NCI-H146 (cell line): ENCODE measurements at places on chromosomes 6 and 20.

GRCh38 chr6:11381801-11382513, 149.5 kb upstream of the NEDD9 start:
- DNase-seq, result no peak

GRCh38 chr6:37807656-37808055, 11.9 kb upstream of the ZFAND3 start:
- peak; percentile 14 for DNase-seq

DNA sequence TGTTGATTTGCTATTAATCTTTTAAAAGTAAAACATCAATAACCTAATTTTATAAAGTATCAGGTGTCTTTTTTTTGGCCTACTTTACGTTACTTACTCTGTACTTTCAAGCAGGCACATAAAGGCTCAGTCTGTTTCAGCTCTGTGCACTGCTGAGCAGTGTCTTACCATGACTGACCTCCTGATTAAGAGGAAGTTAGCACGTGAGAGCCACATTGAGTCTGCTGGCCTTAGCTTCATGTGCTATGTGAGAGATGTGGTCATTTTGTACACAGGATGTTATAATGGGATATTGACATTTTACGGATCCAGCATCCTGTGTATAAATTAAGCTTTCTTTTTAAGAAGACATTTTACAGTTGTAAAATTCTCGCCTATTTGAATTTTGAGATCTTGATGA, 31.9 kb downstream of the ARID1B start:
- DNase-seq, result peak; percentile 24

DNA sequence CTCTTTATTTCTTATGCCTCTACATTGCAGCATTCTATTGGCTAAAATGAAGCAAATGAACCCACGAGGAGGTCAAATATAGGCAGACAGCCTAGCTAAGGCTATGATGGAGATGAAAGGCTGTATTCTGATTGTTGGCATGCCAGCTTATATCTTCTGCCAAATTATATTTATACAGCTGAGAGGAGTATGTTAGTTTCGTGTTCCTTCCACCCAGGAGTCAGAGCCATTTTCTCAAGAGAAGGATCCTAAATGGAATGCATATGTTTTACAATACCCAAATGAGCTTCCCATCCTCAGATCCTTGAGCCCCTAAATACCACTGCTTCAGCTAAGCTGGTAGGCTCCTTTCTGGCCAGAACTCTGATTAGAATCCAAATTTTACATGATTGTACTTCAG, 178.4 kb upstream of the HDDC2 start:
- no peak for DNase-seq

DNA sequence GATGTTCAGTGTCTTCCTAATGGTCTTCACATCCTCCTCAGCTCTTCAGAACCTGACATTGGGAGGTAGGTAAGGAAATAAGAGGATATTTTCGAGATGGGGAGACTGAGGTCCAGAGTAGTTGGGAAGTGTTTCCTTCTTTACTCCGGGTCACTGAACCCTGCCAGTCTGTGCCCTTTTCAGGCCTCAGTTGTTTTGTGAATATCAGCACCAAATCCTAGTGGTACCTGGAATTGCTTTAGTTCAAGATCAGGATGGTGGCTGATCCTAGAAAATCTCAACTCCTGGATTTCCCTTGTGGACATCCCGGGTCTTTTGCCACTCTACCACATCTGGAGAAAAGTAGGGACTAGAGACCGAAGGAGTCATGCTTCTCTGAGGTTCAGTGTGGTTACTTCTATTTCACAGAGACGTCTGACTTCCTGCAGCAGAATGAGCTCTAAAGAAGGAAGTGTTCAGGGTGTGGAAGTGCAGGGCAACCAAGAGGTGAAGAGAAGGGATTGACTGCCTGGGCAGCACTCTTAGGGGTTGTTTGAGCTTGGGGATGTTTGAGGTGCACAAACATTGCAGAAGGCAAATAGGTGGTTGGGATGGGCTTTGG, 995 bp downstream of the STK4 start:
- DNase-seq, result no peak

DNA sequence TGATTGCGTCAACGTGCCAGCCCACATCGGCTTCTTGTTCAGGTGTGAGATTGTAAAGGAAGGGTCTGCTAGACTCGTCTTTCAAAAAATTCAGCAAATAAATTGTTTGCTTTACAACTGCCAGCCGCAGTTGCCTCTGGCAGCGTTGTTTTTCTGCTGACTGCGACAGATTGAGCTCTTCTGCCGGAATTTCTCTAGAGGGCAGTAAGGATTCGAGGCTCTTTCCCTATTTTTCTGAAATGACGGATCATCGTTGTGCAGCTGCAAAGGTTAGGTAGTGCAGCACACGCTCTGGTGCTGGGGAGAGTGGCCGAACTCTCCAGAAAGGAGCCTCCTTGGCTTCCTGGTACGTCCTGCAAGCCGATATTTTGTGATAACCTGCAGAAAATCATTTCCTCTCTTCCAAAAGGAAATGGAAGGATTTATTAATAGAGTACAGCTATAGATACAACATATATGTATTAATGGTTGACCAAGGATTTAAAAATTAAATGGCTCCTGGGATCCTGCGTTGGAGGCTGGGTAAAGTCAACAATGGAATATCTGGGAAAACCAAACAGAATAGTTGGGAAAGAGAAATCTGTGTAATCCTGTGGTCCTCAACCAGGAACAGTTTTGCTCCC, 121.9 kb upstream of the ZFP64 start:
- DNase-seq, result peak; percentile 22

DNA sequence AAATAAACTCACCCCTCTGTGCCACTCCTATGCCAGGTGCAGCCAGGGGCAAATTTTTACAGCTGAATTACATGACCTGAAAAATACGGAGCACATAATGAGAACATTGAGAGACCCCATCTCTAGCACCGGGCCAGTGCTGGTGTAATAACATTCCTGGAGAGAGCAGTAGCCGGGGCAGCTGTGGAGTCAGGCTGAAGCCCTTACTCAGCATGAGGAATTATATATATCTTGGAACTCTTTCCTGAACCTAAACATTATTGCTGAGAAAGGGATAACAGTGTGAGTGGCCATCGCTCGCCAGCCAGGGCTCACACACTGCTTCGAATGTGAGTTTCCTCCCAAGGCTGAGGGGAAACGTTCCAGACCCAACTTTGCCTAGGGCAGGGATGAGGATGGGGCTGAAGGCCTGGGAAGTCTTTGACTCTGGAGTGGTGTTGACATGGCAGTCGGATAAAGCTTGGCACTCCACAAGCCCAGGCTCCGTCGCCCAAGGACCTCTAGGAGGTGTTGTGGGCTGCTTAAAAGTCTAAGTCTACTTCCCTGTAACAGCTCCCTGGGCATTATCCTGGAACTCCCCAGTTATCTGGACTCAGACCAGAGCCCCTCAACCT, 269.8 kb downstream of the CDC5L start:
- no peak for DNase-seq

GRCh38 chr6:99612551-99613408, 6.1 kb downstream of the PRDM13 start:
- DNase-seq, result no peak

- DNase-seq, result no peak
Measured at GRCh38 chr6:117956386-117956785, 49.3 kb downstream of the SLC35F1 start.

GRCh38 chr6:101434601-101435000, 41.1 kb downstream of the GRIK2 start:
- DNase-seq, result no peak

DNA sequence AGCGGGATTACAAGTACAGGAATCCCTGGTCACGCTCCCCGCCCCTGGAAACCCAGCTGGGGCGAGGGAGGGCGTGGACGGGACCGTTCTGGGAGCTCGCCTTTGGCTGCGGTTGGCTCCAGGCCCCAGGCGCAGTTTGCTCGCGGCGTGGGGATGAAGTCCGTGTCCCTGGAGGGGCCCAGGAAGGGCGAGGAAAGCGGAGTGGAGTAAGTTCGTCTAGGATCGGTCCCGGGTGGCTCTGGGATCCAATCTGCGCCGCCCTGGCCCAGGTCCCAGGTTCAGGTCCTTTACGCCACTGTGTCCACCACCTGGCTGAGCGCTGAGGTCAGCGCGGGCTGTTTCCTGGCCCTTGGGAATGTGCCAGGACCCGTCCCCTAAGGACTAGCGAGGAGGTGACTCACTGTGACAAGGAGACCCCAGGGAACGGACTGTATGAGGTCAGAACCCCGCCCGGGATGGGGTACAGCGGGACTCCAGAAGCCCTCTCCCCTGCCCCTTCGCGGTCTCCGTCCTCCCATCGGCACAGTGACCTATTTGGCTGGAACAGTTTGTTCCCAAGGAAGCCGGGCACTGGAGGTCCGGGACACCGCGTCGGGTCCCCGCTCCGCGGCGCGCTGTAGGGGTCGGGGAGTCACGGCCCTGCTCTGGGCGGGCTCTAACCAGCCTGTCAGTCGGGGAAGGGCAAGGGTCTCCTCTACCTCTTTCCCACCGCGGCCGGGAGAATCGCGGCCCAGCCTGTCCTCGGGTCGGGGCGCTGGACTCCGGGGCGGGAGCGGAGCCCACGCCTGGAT, 724 bp downstream of the CDKN1A start:
- DNase-seq, result peak; percentile 64
